Epithelial cell of esophagus (primary cell): ENCODE measurements at places on chromosomes 5 and 9.

GRCh38 chr5:102223542-102224477 lies 72.3 kb downstream of the SLCO4C1 start:
- DNase-seq: peak; percentile 48

DNA sequence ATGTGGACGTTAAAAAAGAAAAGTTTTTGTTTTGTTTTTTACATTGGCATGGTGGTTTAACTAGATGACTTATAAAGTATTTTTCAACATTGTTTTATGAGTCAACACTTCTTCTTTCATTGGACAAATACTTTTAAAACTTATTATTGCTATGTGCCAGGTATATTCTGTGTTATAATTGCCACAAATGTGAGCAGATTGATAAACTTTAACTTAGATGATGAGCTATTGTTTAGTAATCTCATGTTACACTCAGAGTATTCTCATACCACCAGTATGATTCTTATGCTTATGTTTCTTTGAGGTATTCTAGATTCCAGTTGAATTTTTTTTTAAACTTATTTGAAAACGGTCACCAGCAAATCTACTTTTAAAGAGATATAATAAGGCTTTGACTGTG lies 60.3 kb downstream of the RASA1 start:
- DNase-seq: no peak

- peak; percentile 36 for DNase-seq
Observed at GRCh38 chr9:137295238-137295811, 6.7 kb downstream of the NRARP start.

DNA sequence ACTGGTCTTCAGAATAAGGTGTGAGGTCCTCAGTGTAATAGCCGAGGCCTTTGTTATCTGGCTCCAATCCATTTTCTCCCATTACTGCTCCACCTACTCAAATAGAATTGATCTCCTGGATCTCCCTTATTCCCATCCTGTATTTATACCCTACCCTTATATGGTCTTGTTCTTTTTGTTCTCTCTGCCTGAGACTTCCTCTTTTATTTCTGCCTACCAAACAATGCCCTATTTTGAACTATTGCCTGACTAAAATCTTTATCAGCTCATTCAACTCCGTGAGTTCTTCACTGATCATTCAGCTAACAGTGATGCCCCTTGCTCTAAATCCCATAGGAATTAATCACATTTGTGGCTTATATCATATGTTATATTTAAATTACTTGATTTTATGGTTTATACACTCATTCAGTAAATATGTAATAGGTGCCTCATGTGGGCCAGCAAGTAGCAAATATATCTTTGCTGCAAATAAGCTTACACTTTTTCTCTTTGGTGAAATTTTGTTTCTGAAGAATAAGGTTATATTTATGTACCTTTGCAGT lies 417.5 kb upstream of the MEF2C start:
- no peak for DNase-seq

- peak; percentile 95 for DNase-seq
Observed at GRCh38 chr5:173823721-173824567, 64.2 kb upstream of the CPEB4 start.

DNA sequence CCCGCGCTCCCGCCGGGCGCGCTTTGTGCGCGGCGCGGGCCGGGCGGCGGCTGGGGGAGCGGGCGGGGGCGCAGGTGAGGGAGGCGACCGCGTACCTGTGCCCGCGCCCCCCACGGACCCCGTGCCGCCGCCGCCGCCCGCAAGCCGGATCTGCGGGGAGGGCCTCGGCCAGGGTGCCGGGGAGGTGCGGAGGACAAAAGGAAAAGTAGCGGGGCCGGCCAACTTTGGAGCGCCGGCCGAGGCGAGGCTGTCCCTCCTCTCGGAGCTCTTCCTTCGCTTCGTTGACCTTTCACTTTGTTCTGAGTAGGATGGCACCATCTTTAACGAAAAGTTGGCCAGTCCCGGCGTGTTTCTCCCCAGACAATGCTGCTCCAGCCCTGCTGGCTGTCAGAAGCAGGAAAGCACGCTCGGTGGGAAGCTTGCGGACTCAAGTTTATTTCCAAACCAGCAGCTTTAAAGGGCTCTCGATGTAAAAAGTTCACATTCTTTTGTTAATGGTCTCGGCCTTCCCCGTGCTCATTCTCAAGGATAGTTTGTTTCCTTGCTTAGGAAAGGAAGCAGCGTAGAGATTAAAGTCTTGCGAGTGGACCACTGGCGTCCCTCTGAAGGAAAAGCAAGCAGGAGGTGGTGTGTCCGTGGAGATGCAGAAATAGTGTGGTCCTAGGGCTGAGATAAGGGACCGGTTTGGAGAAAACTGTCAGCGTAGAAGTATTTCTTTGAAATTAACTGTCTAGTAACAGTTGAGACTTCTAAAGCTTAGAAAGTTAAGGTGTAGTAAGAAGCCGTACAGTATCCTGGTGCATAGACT lies 639 bp downstream of the EHMT1 start:
- DNase-seq: peak; percentile 50

GRCh38 chr9:98732801-98733200 lies 24.1 kb upstream of the GABBR2 start:
- peak; percentile 84 for DNase-seq

DNA sequence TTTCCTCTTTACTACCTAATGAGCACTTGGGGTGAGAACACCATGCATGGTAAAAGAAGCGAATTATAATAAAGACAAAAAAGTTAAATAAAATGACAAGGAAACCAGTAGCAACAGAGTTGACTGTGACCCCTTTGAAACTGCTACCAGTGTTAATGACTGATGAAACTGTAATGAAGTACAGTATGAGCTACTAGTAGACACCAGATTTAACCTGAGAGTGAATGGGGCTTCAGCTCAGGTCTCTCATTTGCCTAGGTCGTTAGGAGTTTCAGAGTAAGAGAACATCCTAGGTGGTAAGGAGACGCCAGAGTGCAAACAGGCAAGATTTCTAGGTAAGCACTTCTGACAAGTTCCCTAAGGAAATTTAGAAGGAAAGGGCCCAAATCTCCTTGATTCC lies 346.4 kb downstream of the BNC2 start:
- no peak for DNase-seq

- DNase-seq: peak; percentile 9
Observed at GRCh38 chr9:74810200-74810599, 77.5 kb downstream of the TRPM6 start.

GRCh38 chr5:3659907-3660306 lies 64.3 kb downstream of the IRX1 start:
- DNase-seq: peak; percentile 38
